ENCODE measurements at places on chromosomes 2 and 18.

GRCh38 chr2:17979707-17980106, 101.2 kb downstream of the KCNS3 start:
- no peak for DNase-seq

DNA sequence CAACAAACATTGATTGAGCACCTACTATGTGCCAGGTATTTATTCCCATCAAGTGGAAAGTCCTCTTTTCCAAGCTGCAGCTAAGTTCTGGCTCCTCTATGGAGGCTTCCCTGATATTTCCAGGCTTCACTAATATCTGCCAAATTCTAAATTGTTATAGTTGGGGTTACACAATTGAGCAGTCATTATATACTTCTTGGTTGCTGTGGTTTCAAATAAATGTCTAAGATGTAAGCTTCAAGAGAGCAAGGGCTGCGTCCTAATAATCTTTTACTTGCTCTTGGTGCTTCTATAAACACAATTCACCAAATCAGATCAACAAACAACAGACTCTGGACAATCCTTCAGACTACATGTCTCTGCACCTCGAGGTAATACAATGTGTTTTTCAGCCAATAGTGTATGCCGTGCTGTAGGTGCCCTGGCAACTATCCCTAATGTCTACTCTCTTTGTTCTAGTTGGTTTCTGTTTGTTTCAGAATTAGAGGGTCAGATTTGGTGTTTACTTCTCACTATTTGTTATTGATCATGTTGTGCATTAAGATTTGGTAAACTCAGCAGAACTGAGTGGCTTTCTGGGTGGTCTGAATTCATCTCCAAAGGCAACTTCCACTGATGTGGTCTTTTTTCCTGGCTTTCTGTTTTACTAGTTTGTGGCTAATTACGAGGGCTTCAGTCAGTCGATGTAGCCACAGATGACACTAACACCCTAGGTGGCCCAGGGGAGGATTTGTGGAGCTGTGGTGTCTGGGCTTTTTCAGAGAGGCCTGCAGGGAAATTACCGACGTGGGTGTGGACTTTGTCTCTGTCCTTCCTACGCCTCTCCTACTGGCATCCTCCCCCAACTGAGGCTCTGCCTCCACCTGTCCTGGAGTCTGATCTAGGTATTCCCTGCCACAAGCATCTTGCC, 50.4 kb downstream of the CDCA7 start:
- DNase-seq: no peak

DNA sequence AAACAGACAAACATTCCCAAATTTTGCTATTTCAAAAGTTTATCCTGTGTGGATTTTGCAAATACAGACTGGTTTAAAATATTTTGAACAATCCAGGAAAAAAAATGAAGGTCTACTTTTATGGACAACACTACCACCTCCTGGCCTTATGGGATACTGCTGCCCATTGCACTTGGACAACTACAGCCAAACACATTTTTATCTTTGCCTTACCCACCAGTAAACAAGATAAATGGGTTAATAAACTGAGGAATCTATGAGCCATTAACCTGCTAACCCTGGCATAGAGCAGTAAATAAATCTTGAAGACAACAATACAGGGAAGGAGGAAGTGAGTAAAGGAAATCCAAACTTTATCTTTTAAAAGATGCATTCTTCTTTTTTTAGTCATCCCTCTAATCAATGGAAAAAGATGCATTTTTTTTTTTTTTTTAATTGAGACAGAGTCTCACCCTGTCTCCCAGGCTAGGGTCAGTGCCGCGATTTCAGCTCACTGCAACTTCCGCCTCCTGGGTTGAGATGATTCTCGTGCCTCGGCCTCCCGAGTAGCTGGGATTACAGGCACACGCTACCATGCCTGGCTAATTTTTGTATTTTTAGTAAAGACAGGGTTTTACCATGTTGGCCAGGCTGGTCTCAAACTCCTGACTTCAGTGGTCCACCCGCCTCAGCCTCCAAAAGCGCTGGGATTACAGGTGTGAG, 2.1 kb upstream of the SPIRE1 start:
- peak; percentile 45 for DNase-seq

DNA sequence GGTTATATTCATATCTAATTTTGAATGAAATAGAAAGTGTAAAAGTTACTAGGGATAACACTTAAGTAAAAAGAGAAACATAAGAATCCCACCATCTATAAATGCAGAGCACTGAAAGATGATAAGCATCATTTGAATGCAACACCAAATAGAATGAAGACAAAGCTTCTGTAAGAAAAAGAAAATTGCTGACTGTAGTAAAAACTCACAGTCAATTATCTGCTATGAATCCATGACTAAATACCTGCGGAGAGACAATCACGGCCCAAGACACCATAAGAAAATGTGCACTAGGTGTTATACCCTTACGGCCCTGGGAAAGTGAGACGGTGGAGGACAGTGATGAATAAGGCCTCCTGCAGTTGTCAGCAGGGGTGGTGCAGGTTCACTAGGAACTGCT, 45.4 kb upstream of the OSR1 start:
- no peak for DNase-seq

DNA sequence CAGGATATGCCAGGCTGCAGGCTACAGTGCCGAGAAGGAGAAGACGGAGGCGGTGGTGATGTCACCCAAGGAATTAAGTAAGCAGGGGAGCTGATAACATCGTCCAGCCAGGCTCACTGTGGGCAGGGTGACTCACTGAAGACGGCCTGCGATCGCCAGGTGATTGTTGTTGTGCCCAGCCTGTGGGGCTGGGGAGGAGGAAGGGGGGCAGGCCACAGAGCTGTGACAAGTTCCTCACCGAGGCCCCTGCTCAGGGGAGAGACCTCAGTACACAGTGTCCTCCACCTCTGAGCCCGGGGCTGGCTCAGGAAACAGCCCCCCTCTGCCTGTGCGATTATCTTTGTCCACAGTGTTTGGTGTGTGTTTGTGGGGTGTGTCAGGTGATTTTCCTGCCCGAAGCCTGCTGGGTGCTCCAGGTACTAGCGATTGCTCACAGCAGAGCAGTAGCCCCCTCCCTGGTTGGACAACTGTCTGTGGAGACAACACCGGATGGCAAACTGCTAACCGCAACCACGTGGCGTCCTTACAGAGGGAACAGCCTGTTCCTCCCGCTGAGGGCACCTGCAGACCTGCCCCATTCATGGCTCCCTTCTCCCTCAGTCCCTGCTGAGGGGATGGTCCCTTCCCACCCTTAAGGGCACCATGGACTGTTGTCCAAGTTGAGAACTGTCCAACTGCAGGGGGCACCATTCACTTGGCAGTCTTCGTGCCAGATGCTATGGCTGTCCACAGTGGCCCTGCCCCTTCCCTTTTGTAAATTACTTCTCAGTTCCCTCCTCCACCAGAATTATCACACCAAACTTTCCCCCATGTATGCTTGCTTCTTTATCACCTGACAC, 95.1 kb downstream of the ZFP36L2 start:
- DNase-seq: no peak

DNA sequence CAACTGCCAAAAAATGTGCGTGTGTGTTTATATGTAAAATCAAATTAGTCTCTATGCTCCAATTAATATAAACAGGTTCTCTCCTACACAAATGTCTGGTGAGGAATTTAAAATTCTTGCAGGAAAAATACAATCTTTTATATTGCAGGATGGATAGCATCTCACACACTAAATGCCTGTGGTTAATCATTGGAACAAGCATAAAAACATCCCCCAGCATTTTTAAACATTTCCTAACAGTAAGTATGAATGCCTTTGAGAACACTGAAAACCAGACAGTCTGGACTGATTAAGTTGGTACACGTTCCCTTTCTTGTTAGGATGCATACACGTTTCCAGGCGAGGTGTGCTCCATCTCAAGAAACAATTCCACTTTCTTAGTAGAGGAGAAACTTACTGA, 29.9 kb upstream of the PDE1A start:
- no peak for DNase-seq

GRCh38 chr2:27672723-27673486, 9.2 kb downstream of the SLC4A1AP start:
- DNase-seq: no peak

DNA sequence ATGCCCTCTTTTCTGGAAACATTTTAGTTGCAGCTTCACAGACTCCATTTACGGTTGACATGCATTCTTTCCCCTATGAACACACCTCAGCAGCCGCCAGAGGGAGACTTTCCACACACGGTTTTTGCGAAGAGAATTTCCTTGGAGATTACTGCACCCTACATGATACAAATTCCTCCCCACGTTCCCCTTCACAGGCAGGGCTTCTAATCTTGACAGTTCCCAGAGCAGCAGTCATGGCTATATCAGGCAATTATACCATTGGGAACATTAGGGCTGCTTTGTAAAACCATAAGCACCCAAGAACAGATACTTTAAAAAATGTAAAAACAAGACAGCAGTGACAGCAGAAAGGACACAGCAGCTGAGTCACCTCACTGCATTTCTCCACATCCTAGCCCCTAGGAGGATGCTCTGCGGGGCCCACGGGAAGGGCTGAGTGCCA, 253.8 kb downstream of the TGIF1 start:
- DNase-seq: peak; percentile 65

GRCh38 chr2:11750422-11750821, 4.0 kb downstream of the LPIN1 start:
- DNase-seq: no peak

GRCh38 chr2:20818820-20819219, 4.1 kb downstream of the LDAH start:
- no peak for DNase-seq

- no peak for DNase-seq
These were observed 259.7 kb downstream of the LPIN1 start for GRCh38 chr2:12005886-12006681.

DNA sequence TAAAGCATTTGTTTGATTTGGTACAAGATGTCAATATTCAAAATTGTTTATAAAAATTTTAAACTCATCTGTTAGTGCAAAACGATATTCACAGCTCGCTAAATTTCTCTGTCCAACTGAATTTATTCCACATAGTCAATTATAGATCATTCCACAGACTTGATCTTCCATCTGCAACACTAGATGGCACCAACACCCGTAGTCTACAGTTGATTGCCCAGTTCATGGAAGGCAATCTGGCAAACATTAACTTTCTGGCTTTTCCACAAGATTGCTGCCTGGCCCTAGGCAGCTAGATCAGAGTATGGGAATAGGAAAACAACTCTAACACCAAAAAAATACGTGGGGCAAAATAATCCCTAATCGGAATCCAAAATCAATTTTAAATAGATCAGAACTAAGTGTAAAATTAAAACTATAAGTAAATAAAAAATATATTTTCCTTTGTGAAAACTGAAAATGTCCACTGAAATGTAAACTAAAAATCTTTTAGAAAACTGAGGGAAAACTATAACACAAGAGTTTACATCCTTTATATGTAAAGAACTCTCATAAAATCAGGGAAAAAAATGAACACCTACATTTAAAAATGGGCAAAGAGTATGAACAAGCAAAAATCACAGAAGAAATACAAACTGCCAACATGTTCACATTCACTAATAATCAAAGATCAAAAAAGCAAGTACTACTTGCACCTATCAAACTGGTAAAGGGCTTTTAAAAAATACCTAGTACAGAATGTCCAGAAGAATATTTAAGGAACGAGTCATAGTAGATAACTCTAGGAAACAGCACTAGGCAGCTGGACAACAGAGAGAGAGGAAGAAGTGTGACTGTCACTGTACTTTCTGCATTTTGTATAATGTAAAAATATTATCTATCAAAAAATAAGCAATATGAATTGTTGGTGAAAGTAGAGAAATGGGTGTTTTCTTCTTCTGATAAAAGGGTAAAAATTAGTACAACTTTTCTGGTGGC, 35.0 kb downstream of the RTN4 start:
- DNase-seq: no peak

DNA sequence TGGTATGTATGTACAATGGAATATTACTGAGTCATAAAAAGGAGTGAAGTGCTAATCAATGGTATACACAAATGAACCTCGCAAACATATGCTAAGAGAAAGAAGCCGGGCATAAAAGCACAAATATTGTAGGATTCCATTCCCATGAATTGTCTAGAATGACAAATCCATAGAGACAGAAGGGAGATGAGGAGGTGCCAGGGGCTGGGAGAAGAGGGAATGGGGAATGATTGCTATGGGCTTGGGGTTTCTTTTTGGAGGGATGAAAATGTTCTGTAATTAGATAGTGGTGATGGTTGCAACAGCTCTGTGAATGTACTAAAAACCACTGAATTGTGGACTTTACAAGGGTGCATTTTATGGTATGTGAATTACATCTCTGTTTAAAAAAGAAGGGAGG, 73.5 kb downstream of the GLI2 start:
- DNase-seq: no peak

DNA sequence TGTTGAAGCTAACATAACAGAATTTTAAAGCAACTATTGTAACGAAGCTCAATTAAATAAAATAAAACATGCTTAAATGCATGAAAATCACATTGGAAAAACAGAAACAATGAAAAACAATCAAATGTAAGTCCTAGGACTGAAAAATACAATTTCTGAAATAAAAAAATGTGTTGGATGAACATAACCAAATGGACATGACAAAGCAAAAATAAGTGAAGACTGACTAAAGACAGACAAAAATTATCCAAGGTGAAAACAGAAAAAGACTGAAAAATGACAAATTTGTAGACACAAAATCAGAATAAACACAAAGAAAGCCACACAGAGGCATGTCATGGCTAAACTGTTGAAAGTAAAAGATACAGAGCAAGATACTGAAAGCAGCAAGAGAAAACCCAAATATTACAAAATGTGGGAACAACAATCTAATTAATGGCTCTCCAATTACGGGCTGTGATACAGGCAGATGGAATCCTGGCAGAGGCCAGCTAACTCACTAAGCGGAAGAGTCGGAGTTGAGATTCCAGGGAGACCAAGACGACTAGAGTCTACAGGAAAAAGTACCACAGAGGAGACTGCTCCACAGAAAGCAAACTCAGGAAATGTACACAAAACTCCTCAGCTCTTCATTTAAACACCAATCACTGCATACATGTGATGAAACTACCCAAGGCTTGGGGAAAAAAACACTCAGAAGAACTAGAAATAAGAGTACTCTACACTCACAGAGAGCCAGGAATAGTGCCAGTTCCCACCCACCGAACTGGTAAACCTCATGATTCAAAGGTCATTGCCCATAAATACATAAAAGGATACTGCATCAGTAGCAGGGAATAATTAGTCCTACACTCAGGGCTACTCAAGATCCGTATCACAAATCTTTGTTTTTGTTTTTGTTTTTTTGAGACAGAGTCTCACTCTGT, 83.6 kb downstream of the ATAD2B start:
- no peak for DNase-seq

- no peak for DNase-seq
These were observed 9.3 kb upstream of the ERBB4 start for GRCh38 chr2:212547716-212548454.

DNA sequence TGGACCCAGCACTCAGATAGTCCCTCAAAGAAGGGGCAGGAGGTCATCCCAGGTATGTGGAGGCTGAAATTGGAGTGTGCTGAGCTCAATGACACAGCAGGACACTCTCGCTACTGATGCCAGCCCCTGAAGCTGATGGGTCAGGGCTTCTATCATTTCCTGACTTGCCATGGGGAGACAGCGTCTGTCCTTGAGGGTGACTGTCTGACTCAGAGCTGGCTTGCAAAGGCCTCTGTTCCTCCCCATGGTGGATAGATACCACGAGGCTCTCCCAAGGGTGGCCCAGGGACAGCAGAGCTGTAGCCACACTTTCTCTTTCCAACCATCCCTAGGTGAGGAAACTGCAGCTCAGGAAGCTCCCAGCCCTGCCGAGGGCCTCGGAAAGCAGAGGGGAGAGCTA, 10.8 kb downstream of the ALPG start:
- no peak for DNase-seq

GRCh38 chr2:108171657-108172056, 68.1 kb upstream of the SULT1C3 start:
- no peak for DNase-seq
